ENCODE measurements at places on chromosomes 5 and 9.
A peak's percentile ranks its signal among the peaks of the same experiment; 100 is the strongest.

DNA sequence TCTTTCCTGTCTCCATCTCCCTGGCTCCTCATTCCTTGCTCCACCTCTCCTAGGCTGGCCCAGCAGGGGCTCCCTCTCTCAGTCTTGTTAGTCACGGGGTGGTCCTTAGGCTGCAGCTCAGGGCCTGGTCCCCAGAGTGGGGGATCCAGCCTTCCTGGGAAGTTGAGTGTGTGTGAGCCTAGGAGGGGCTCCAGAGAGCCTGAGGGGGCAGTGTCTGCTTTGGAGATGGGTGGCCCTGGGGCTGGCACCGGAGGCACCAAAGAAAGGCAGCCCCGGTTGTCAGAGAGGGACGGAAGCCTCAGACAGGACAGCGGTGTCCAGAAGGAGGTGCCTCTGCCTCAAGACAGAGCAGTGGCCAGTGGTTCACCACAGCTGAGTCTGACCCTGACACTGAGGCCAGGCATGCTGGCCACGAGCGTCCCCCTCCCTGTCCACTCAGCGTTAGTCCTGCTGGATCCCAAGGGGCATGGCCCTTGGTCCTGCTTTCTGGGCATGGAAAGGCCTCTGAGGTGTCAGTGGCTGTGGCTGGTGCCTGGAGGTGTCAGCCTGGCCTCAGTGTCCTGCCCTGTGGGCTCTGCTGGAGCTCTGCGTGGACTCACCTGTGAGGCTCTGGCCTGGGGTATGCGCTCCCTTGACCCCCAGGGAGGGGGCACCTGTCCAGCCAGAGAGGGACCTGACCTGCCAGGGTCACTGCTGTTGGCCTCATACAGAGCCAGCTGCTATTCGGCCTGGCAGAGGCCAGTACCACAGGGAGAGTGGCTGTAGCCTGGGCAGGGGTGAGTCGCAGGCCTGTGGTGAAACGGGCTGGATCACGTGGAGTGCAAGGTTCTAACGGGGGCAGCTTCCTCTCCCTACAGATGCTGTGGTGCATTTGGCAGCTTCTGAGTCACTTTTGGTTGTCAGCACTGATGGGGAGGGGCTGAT is 130.6 kb downstream of the CACNA1B start:
- no peaks in the 10 kb centered on the region for H3K36me3 ChIP-seq
- DNase-seq, result no peak
- no peak overlapping the region for H3K27ac ChIP-seq
- H3K27me3 ChIP-seq, result no peaks in the 10 kb centered on the region
- H3K4me1 ChIP-seq, result no peaks in the 10 kb centered on the region

DNA sequence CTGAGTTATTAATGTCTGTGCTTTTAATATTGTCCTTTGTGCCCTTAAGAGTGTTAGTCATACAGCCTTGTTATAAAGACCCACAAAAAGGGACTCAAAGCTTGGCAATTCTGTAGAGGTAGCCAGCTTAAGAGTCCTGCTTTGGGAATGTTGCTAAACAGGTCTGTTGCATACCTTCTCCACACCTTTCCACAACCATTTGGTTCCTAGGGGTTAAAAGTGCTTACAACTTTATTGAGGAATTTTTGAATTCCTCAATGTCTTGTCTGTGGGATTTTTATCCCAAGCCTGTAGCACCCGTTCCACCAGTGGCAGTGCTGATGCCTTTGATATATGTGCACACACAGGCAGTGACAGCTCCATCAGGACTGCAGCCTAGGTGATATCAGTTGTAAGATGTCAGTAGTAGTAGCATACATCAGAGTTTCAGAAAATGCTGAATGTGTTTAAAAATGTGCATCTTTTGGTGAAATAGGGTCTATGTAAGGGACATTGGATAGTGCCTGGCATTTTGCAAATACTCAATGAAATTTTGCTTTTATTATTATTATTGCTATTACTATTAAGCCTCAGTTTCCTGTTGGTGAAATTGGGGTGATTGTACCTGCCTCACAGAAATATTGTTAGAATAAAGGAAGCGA is 68.5 kb downstream of the WWC1 start:
- DNase-seq, result peak; percentile 92
- peaks cover 13% of the 10 kb centered on the region for H3K4me1 ChIP-seq
- no peak overlapping the region for H3K27ac ChIP-seq
- H3K4me3 ChIP-seq, result no peak overlapping the region
- H3K36me3 ChIP-seq, result no peaks in the 10 kb centered on the region

DNA sequence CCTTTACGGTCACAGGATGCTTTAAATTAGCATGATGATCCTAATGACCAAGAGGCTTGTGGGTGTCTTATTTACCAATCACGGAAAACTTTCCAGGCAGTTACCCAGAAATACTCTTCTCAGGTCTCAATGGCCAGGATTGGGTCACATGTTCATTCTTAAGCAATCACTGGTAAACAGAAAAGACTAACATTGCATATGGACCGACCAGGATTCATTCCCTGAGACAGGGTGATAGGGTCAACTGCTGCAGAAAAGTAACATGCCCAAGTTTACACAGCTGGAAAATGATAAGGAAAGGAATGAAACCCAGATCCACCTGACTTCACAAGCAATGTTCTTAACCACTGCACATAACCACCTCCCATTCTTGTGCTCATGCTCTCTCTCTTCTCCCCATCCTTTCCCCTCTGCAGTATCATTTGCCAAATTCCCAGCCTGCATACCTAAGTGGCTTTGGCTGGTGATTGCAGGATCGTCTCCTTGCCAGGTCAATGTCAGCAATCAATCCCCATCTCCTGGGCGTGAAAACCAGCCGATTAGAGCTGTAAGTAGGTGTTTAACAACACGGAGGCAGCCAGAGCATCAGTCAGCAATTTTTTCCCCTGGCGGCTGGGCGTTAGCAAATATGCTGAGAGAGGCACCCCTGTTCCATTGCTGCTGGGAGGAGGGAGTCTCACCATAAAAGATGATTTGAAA is 219.4 kb downstream of the NMUR2 start:
- no peaks in the 10 kb centered on the region for H3K36me3 ChIP-seq
- no peak overlapping the region for H3K4me3 ChIP-seq
- peak; percentile 39 for DNase-seq
- no peak overlapping the region for H3K27ac ChIP-seq
- no peaks in the 10 kb centered on the region for H3K4me1 ChIP-seq

DNA sequence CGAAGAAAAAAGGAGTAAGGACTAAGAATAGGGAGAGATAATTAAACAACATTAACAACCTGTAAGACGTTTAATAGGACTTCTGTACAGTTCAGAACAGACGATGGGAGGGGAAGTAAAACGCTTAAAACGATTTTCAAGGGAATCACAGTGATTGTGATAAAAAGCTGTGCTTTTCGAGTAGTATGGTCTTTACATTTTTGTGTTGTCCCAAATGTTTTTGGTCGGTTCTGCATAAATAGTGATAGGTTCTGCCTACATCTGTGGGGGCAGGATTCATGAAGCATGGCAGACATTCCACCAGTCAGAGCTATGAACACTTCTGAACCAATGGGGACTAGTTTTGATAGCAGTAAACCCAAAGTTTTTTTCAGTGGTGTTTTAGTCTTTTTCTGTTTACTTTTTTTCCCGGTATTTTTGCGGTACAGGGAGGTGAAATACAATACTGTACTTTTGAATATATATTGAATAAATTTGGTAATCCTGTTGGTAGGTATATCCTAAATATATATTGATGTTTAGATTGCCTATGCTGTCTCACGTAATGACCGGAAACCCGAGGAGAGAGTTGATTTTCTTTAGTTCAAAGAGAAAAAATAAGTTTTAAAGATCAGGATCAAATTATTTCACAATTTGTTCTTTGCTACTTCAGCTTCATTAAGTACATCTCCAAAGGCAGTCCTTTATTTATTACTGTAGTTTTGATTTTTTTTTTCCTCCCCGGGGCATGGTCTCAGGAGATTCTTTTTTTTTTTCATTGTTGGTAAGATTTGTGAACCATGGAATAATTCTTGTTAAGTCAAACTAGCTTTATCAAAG is 1.3 kb downstream of the ERBIN start:
- H3K4me1 ChIP-seq, result no peaks in the 10 kb centered on the region
- H3K27ac ChIP-seq, result no peak overlapping the region
- DNase-seq, result peak; percentile 65
- H3K27me3 ChIP-seq, result peaks cover 5% of the 10 kb centered on the region
- no peaks in the 10 kb centered on the region for H3K36me3 ChIP-seq
- peak overlapping the region; percentile 60 for H3K4me3 ChIP-seq

GRCh38 chr5:62306896-62307689 is 1.1 kb downstream of the KIF2A start:
- peak overlapping the region; percentile 99 for H3K27ac ChIP-seq
- H3K27me3 ChIP-seq, result no peaks in the 10 kb centered on the region
- peaks cover 1% of the 10 kb centered on the region for H3K36me3 ChIP-seq
- peaks cover 6% of the 10 kb centered on the region for H3K4me1 ChIP-seq
- DNase-seq, result peak; percentile 78

- peak; percentile 26 for DNase-seq
- no peak overlapping the region for H3K4me3 ChIP-seq
- H3K4me1 ChIP-seq, result no peaks in the 10 kb centered on the region
- H3K36me3 ChIP-seq, result no peaks in the 10 kb centered on the region
- H3K27me3 ChIP-seq, result no peaks in the 10 kb centered on the region
- no peak overlapping the region for H3K27ac ChIP-seq
Observed at GRCh38 chr5:72032788-72033187, 74.5 kb upstream of the MAP1B start.

DNA sequence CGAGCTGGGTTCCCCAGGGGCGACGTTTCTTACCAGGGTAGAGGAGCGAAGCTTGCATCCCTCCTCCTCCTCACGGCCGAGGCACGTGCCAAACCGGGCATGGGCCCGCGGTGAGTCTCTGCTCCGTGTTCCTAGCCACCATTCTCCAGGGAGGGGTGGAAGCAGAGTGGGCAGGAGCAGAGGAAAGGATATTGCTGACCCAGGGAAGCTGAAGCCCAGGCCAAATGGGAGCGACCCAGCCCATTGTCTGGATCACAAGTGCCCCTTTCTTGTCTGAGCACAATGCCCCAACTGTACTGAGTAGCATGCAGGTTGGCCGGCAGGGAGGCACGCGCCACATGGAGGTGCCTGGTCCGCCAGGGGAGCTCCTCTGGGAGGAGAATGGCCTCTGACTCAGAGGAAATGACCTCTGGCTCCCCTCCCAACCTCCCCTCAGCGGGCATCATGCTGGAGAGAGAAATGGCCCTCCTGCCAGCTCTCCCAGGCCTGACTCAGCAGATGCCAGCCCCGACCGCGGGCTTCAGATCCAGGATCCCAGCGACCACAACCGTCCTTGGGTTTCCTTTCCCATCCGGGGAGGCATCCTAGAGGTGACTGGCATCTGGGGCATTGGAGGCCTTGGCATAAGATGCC is 1.1 kb downstream of the PRR7 start:
- no peak overlapping the region for H3K27ac ChIP-seq
- peaks cover 2% of the 10 kb centered on the region for H3K4me1 ChIP-seq
- H3K4me3 ChIP-seq, result no peak overlapping the region
- no peaks in the 10 kb centered on the region for H3K36me3 ChIP-seq

DNA sequence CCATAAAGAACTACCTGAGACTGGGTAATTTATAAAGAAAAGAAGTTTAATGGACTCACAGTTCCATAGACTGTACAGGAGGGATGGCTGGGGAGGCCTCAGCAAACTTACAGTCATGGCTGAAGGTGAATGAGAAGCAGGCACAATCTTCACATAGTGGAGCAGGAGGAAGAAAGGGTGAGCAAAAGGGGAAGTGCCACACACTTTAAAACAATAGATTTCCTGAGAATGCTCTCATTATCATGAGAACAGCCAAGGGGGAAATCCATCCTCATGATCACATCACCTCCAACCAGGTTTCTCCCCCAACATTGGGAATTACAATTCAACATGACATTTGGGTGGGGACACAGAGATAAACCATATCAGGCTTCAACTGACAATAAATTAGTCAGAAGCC is 664.9 kb downstream of the TAF11L14 start:
- no peaks in the 10 kb centered on the region for H3K27me3 ChIP-seq
- peak; percentile 50 for DNase-seq
- no peak overlapping the region for H3K27ac ChIP-seq

DNA sequence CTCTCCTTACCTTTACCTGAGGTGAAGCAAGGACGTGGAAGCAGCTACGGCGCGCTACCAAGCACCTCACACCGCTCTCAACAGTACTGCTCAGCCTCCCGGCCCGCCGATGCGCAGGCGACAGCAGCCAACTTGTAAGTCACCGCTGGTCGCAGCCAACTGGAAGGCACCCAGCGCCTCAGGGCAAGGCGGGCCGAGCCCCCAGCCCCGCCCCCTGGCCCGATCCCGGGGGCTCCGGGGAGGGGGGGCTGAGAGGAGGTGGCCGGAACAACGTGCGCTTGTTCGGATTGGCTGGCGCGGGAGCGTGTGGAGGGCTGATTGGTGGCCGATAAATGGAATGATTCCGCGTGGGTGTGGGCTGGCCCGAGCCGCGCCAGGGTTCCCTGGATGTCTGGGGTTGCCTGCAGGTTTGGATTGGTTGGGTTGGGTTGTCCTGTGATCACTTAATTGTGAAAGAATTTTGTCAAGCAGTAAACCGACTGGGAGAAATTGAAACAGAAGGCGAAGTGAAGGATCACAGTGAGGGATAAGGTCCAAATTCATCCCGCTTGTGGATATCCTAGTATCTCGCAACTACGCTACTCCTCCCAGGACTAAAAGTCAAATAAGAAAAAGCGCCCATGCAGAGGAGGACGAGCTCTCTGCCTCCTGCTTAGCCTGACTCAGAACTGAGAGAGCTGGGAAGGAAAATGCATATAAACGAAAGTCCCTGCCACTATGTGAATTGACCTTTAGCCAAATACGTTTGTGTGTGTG is at the start of gene STARD4:
Gene STARD4 (minus strand): TSS at position 161 of the 756 bp plus-strand sequence. CDS start 5,102 bp downstream, outside the sequence.
- H3K4me1 ChIP-seq, result peaks cover 4% of the 10 kb centered on the region
- peak within 1 kb of the TSS; percentile 86 for H3K4me3 ChIP-seq
- peak; percentile 98 for DNase-seq
- H3K27ac ChIP-seq, result peak within 1 kb of the TSS; percentile 88

GRCh38 chr5:76724871-76725270 is 8.9 kb downstream of the F2R start:
- no peak overlapping the region for H3K27ac ChIP-seq
- no peak overlapping the region for H3K4me3 ChIP-seq
- H3K4me1 ChIP-seq, result no peaks in the 10 kb centered on the region
- DNase-seq, result peak; percentile 20
- no peaks in the 10 kb centered on the region for H3K36me3 ChIP-seq
